Natural killer cell treated with Interleukin-12 subunit alpha and Interleukin-12 subunit beta and Interleukin-15 and Interleukin-18, amount 100 ng/mL, for 72 hours (primary cell): ENCODE measurements at places on chromosomes 3 and 15.

DNA sequence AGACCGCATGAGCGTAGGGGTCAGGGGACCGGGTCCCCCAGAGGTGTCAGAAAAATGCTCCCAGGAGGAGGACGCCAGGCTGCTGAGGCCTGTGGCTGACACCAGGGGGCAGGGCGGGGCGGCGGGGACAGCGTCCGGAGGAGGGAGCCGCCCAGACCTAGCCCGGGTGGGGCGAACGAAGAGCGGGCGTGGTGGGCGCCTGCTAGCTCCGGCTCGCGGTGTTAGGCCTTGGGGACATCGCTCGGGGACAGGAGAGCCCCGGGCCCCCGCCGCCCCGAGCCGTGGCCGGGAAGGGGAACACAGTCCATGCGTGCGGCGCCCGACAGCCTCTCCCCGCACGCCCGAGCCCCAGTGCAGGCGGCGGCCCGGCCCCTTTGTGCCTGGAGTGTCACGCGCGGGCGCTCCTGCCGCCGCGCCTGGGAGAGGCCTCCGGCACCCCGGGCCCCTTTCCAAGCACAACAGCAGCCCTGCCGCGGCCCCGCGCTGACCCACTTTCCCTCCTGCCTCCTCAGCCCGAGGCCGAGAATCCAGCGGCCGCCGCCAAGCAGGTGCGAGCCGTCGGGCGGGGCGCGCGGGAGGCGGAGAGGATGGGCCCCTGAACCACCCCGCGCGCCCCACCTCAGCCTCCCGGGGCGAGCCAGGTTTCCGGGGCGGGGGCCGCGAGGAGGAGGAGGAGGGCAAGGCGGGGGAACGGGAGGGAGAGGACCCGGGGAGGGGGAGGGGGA, 111.0 kb upstream of the KLF13 start:
- DNase-seq = peak; percentile 89

DNA sequence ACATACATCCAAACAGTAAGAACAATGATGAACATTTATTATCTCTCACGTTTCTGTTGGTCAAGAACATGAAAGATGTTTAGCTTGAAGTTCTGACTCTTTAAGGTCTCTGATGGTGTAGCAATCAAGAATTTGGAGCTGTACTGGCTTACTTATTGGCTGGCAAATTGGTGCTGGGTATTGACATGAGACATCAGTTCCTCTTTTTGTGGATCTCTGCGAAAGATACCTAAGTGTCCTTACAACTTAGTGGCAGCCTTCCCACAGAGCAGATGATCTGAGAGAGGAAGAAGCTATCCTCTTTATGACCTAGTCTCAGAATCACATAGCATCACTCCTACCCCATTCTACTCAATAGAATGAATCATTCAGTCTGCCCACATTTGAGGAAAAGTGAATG, 309.8 kb upstream of the DCBLD2 start:
- DNase-seq = no peak

GRCh38 chr15:77921664-77922063, 155.8 kb downstream of the TBC1D2B start:
- DNase-seq = no peak

DNA sequence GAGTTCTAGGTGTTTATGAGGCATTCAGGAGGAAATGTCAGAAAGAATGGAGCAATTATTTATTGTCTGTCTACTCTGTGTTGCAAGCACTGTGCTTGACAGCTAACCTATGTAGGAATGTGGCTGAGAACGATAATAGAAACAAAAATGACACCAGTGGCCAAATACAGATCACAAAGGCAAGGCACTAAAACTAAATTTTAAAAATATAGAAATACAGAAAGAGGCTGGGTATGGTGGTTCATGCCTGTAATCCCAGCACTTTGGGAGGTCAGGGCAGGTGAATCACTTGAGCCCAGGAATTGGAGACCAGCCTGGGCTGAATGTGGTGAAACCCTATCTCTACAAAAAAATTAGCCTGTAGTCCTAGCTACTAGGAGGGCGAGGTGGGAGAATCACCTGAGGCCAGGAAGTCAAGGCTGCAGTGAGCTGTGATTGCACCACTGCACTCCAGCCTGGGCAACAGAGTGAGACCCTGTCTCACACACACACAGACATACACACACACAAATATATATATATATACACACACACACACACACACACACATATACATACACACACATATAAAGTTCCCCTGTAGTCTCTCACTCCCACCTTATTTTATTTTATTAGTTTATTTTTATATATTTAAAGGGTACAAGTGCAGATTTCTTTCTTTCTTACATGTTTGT, 6.0 kb downstream of the PRKCI start:
- no peak for DNase-seq

- no peak for DNase-seq
These were observed 1.6 kb upstream of the NTRK3 start for GRCh38 chr15:88258093-88258641.

DNA sequence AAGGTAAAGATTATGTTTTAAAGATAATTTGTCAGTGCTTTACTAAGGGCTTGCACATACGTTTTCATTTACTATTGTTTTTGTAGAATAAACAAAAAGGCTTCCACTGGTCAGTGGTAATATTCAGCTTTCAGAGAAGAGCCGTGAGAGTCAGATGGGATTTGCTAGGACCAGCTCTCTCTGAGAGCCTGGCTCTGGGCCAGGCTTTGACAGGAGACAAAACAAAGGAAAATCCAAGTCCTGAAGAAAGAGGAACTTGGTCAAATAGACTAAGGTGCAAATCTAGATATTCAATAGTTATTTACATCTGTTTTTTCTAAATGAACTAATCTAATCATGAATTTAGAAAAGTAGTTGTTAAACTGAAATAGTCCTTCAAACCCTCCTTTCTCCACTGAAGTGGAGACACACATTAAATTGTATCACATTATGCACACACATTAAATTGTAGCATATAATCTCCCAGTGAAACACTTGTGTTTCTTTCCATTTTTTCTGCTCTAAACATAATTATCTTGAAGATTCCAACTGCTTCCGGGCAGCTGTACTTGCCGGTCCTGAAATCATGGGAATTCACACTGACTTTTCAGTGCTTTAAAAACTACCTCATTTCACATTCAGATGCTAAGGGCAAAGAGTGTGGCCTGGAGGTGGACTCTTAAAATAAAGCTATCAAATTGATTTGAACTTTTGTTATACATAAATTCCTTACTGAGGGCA, 55.1 kb upstream of the FILIP1L start:
- no peak for DNase-seq

DNA sequence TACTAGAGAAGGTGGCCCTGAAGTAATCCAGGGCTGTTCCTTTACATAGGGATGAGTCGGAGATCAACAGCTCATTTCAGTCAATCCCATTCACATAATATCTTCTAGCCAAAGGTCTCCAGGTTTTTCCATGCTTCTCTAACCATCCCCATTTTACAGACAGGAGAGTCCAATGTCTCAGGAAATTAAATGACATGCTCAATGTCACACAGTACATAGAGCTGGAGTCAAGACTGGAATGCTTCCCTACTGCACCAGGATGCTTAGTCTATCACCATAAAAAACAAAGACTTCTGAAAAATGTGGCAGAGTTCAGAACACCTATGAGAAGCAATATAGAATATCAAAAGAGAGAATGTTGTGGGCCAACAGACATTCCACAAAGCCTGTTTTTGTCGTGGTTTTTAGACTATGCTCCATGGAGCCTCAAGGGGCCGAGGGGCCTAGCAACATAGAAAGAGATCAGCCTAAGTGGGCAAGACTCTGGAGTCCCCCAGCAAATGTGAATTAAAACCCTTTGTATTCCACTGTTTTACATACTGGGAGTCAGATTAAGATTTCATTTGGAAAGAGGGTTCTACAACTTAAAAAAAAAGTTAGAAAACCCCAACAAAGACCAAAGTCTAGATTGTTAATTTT, 122.0 kb downstream of the THRB start:
- no peak for DNase-seq

GRCh38 chr3:43910750-43911149, 220.0 kb downstream of the ABHD5 start:
- DNase-seq = no peak

GRCh38 chr3:133578548-133579191, 5.2 kb downstream of the CDV3 start:
- no peak for DNase-seq

- DNase-seq = no peak
These were observed 13.5 kb downstream of the CMTM7 start for GRCh38 chr3:32405155-32405554.

DNA sequence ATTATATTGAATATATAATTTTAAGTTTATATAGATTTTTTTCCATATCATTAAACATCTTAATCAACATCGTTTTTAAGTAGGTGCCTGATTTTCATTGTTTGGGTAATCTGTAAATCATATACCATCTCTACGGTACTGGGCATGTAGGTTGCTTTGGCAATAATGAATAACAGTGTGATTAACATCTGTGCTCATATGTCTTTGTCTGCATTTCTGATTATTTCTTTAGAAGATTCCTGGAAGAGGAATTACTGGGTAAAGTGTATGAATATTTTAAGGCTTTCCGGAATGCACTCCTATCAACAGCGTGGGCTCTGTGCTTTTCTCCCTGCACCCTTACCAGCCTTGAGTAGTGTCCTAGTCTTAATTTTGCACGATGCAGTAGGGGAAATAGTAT, 119.8 kb upstream of the LIPC start:
- no peak for DNase-seq

- no peak for DNase-seq
These were observed 33.4 kb downstream of the MYO1E start for GRCh38 chr15:59339252-59339672.

DNA sequence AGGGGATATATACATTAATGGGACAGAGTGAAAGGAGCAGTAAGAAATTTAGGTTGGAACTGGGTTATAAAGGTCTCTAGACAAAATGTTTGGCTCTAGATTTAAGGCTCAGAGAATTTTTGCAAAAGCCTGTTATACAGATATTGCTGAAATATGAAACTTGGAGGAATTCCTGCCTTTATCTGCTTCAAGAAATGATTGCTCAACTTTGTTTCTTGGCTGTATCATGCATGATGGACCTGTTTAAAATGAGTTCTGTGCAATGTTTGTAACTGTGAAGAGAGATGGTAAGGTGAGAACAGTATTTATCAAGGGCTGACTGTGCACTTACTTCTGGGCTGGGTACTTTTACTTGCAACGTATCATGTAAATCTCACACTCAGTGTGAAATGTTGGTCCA, 3.3 kb downstream of the CRYBG3 start:
- no peak for DNase-seq
